A549 treated with Mapracorat at 1 μM for 4 hours (cell line): ENCODE measurements at places on chromosomes 2 and 18. TPM values are rescaled to one million over a fixed set of nuclear protein-coding genes. Genes with fewer than 3 reads are reported as not detected.

TMEM247 gene
- not detected in 5 replicates for total RNA-seq

MSGN1 gene
- total RNA-seq = not detected in 5 replicates

MARCO gene
- 0.08 to 0.27 TPM (median 0.10 TPM) in 3 of 5 replicates, not detected in the others for total RNA-seq

C2orf66 gene
- total RNA-seq = 0.07 to 0.14 TPM (median 0.09 TPM) in 3 of 5 replicates, not detected in the others

CCDC121 gene
- 3.4 to 4.3 TPM (median 3.8 TPM) in 5 replicates for total RNA-seq

DES gene
- 0.07 to 0.39 TPM (median 0.24 TPM) in 5 replicates for total RNA-seq

BBS5 gene
- total RNA-seq = 5.2 to 7.3 TPM (median 5.4 TPM) in 5 replicates

FOXI3 gene
- 0.06 to 0.07 TPM in 2 of 5 replicates, not detected in the others for total RNA-seq

BOLL gene
- not detected in 5 replicates for total RNA-seq

BMP10 gene
- not detected in 5 replicates for total RNA-seq

GPR45 gene
- total RNA-seq = not detected in 5 replicates

SPR gene
- total RNA-seq = 90.2 to 141 TPM (median 126 TPM) in 5 replicates

PROKR1 gene
- not detected in 5 replicates for total RNA-seq

FSHR gene
- not detected in 5 replicates for total RNA-seq

ALPP gene
- total RNA-seq = 5.1 to 7.2 TPM (median 6.8 TPM) in 5 replicates

UGT1A5 gene
- not detected in 5 replicates for total RNA-seq

EMX1 gene
- 0.07 to 0.54 TPM (median 0.10 TPM) in 4 of 5 replicates, not detected in the other for total RNA-seq

TEKT4 gene
- total RNA-seq = not detected in 5 replicates

CNGA3 gene
- total RNA-seq = 0.06 TPM in 1 of 5 replicates, not detected in the others

OTOF gene
- 0.03 to 0.21 TPM (median 0.15 TPM) in 5 replicates for total RNA-seq

C1GALT1C1L gene
- total RNA-seq = 2.0 to 2.5 TPM (median 2.3 TPM) in 5 replicates

TRIM43 gene
- not detected in 5 replicates for total RNA-seq

TMEM214 gene
- total RNA-seq = 53.5 to 68.3 TPM (median 65.9 TPM) in 5 replicates

GPR55 gene
- 0.04 TPM in 1 of 5 replicates, not detected in the others for total RNA-seq

ACMSD gene
- not detected in 5 replicates for total RNA-seq

PLB1 gene
- 1.5 to 2.4 TPM (median 1.8 TPM) in 5 replicates for total RNA-seq

RIF1 gene
- total RNA-seq = 13.9 to 22.4 TPM (median 19.2 TPM) in 5 replicates

ACTR1B gene
- 33.6 to 45.3 TPM (median 43.7 TPM) in 5 replicates for total RNA-seq

POTEC gene
- not detected in 5 replicates for total RNA-seq

LYPD1 gene
- total RNA-seq = 14.4 to 19.1 TPM (median 15.2 TPM) in 5 replicates

TLX2 gene
- 0.19 to 0.58 TPM (median 0.33 TPM) in 5 replicates for total RNA-seq

KCTD1 gene
- total RNA-seq = 35.6 to 39.5 TPM (median 37.9 TPM) in 5 replicates

VWA3B gene
- total RNA-seq = 0.33 to 0.80 TPM (median 0.37 TPM) in 3 of 5 replicates, not detected in the others

RAB3GAP1 gene
- total RNA-seq = 25.4 to 30.2 TPM (median 28.2 TPM) in 5 replicates

LYPD6B gene
- not detected in 5 replicates for total RNA-seq

ST6GAL2 gene
- 13.0 to 17.3 TPM (median 16.8 TPM) in 5 replicates for total RNA-seq

HOXD3 gene
- total RNA-seq = 0.20 to 0.30 TPM in 2 of 5 replicates, not detected in the others

ACVR1C gene
- not detected in 5 replicates for total RNA-seq

PROM2 gene
- total RNA-seq = not detected in 5 replicates

CD207 gene
- not detected in 5 replicates for total RNA-seq

UNC50 gene
- total RNA-seq = 42.7 to 44.7 TPM (median 44.1 TPM) in 5 replicates

ARMC9 gene
- total RNA-seq = 13.8 to 16.1 TPM (median 14.5 TPM) in 5 replicates

TUBA3E gene
- total RNA-seq = 2.4 to 3.8 TPM (median 3.3 TPM) in 5 replicates

ATP9B gene
- 14.9 to 17.2 TPM (median 16.6 TPM) in 5 replicates for total RNA-seq

WNT10A gene
- 0.10 to 0.16 TPM (median 0.12 TPM) in 4 of 5 replicates, not detected in the other for total RNA-seq

SOWAHC gene
- 7.6 to 10.5 TPM (median 10.3 TPM) in 5 replicates for total RNA-seq

CDK15 gene
- total RNA-seq = not detected in 5 replicates

C2orf80 gene
- total RNA-seq = not detected in 5 replicates

SMAD7 gene
- total RNA-seq = 19.4 to 22.9 TPM (median 20.4 TPM) in 5 replicates

SLC8A1 gene
- total RNA-seq = 0.26 to 0.36 TPM (median 0.34 TPM) in 5 replicates

RUFY4 gene
- total RNA-seq = not detected in 5 replicates

AKAIN1 gene
- total RNA-seq = not detected in 5 replicates

NPAS2 gene
- 69.0 to 96.3 TPM (median 80.5 TPM) in 5 replicates for total RNA-seq

CYTIP gene
- 0.25 TPM in 1 of 5 replicates, not detected in the others for total RNA-seq

INHA gene
- total RNA-seq = 0.08 to 0.65 TPM (median 0.39 TPM) in 5 replicates

PTH2R gene
- not detected in 5 replicates for total RNA-seq

SULT1C4 gene
- total RNA-seq = not detected in 5 replicates
